ENCODE measurements at places on chromosomes 2 and 18.

- no peak for DNase-seq
These were observed 61.1 kb upstream of the ACYP2 start for GRCh38 chr2:54054271-54054670.

- no peak for DNase-seq
These were observed 608 bp downstream of the CCDC138 start for GRCh38 chr2:108787216-108787541.

GRCh38 chr2:224163566-224164307 lies 124.7 kb upstream of the SERPINE2 start:
- DNase-seq, result no peak

DNA sequence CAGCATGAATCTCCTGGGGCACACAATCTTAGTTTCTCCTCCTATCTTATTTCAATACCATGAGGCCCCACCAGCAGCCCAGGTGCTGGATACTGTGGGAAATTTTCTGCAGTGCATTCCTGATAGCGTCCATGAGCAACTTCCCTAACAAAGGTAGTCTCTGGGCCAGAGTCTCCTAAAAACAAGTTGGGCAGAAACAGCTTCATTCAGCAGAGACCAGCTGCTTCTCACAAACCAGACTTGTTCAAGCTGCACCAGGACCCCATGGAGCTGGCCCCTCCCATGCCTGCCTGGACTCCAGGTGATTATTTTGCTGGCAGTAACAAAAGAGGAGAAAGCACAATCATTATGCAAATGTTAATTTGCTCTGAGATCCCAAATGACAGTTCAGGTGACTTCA lies 31.4 kb downstream of the MYO5B start:
- no peak for DNase-seq

Data from mesothelial cell of epicardium (in vitro differentiated cells).